Activated naive CD8-positive, alpha-beta T cell treated with anti-CD3 and anti-CD28 coated beads, Interleukin-2, amount 50 U/mL, for 24 hours (primary cell): ENCODE measurements at places on chromosomes 2 and 18.

DNA sequence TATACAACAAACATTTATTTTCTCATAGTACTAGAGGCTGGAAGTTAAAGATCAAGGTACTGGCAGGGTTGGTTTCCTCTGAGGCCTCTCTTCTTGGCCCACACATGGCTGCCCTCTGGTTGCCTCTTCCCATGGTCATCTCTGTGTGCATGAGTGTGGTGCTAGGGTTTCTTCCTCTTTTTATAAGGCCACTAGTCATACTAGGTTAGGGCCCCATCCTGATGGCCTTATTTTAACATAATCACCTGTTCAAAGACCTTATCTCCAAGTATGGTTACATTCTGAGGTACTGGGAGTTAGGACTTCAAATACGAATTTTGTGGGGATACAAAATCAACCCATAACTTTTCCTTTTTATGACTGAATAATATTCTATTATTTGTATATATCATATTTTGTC lies 4.8 kb upstream of the RIOK3 start:
- H3K4me1 ChIP-seq = peaks cover 19% of the 10 kb centered on the region
- no peak overlapping the region for H3K27ac ChIP-seq
- H3K4me3 ChIP-seq = no peak overlapping the region
- H3K27me3 ChIP-seq = no peaks in the 10 kb centered on the region

DNA sequence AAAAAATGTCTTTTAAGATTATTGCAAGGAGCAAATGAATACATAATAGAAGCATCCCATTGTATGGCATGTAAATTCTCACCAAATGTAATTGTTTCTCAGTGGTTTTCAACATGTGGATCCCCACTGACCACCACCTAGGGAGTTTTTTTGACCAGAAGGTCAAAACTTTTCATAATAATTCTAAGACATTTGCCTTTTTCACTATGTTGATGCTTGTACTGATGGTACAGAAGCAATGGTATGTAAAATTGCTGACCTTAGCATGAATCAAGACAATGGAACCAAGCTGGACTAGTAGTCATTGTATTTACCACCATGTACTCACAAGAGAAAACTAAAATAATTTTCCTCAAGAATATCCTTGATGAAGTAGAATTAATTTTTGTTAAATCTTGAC lies 36.8 kb downstream of the RAB10 start:
- peaks cover 68% of the 10 kb centered on the region for H3K4me1 ChIP-seq
- H3K4me3 ChIP-seq = no peak overlapping the region
- no peaks in the 10 kb centered on the region for H3K27me3 ChIP-seq

DNA sequence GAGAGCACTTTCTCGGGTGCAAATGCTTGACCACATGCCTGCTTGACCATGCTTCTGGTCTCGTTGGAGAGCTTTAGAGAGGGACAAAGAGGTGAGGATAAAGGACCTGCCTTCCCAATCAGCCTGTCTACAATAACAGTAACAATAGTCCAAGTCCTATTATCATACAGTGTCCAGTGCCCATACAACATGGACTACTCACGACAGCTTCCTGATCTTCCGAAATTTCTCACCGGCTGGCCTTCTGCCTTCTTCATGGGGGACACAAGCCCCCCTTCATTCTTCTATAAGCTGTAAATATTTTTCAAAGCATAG lies 329.0 kb downstream of the PAX3 start:
- no peak for DNase-seq
- H3K4me3 ChIP-seq = no peak overlapping the region

- peaks cover 10% of the 10 kb centered on the region for H3K36me3 ChIP-seq
- H3K4me3 ChIP-seq = no peak overlapping the region
These were observed 70.1 kb downstream of the TSHZ1 start for GRCh38 chr18:75280427-75281280.

DNA sequence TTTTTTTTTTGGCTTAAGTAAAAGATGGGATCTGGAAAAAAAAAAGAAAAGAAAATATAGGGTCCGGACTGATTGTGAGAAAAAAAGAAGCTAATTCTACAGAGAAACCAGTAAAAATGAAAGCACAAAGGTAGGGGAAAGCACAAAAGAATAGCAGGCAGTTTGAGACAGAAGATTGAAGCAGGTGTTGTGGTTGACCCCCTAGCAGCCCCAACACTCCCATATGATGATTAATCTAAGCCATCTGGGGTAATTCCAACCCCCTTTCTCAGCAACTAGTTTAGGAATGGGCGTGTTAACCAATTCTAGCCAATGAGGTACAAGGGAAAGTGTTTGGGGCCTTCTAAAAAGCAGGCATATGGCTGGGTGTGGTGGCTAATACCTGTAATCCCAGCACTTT lies 77.0 kb downstream of the MBD2 start:
- H3K27me3 ChIP-seq = no peaks in the 10 kb centered on the region
- H3K4me3 ChIP-seq = peak overlapping the region; percentile 34
- no peak for DNase-seq
- peak overlapping the region; percentile 98 for H3K27ac ChIP-seq
- H3K4me1 ChIP-seq = peaks cover 48% of the 10 kb centered on the region

GRCh38 chr2:27806311-27807059 lies 35.0 kb downstream of the MRPL33 start:
- no peak overlapping the region for H3K4me3 ChIP-seq
- H3K27me3 ChIP-seq = no peaks in the 10 kb centered on the region
- no peak for DNase-seq
- no peaks in the 10 kb centered on the region for H3K36me3 ChIP-seq

DNA sequence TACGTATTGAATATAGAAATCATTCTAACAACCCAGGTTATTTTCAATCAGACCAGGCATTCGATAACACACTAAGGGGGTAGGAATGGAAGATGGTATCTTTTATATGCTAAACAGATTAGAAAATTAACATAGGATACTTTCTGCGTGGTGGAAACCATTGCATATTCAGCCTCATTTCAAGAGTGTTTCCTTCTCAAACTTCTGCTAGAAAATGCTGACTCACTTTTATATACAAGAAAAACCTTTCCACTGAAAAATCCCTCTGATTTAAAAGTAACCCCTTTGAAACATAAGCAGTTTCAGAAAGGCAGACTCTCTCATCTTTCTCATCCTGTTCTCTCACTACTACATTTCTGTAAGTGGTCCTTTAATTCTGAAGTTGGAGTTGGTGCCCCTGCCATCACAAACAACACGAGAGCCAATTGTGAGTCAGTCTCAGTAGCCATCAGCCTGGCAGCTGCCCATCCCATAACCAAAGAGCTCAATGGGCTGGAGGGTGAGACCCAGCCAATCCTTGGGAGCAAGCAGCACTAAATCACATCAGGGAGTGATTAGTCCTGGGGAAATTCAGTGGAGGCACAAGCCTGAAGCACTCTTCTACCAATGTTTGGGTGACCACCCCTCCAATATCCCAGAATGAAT lies 343.1 kb downstream of the CELF4 start:
- H3K27me3 ChIP-seq = no peaks in the 10 kb centered on the region
- no peaks in the 10 kb centered on the region for H3K4me1 ChIP-seq
- no peak overlapping the region for H3K4me3 ChIP-seq
- no peak overlapping the region for H3K27ac ChIP-seq
- peaks cover 9% of the 10 kb centered on the region for H3K36me3 ChIP-seq
- DNase-seq = no peak
